NCI-H526 treated with DMSO at 0.1 percent for 48 hours (cell line): ENCODE measurements at places on chromosomes 5 and 9.
A peak's percentile ranks its signal among the peaks of the same experiment; 100 is the strongest.

DNA sequence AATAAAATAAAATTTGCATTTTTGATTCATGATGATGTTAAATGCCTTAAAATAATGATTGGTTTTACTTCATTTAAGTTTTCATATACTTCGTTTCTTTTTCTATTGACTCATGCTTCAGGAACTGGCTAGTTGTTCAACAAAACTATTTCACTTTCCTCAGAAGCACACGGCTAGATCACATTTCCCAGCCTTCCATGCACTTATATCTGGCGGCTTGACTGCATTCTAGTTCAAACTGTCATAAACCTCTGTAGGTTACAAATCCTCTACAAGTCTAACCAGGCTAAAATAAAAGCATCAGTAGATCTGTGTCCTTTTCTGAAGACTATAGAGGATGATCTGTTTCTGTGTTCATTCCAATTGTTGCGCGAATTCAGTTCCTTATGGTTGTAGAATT, 46.3 kb upstream of the CNTLN start:
- no peak for DNase-seq

DNA sequence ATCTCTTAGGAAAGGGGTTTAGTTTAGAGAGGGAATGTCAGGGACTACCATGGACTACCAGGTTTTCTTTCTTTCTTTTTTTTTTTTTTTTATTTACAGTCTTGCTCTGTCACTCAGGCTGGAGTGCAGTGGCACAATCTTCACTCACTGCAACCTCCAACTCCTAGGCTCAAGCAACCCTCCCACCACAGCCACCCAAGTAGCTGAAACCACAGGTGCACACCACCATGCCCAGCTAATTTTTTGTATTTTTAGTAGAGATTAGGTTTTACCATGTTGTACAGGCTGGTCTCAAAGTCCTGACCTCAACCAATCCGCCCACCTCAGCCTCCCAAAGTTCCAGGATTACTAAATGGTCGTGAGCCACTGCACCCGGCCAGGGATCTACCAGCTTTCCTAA, 572.7 kb downstream of the CAAP1 start:
- no peak for DNase-seq

DNA sequence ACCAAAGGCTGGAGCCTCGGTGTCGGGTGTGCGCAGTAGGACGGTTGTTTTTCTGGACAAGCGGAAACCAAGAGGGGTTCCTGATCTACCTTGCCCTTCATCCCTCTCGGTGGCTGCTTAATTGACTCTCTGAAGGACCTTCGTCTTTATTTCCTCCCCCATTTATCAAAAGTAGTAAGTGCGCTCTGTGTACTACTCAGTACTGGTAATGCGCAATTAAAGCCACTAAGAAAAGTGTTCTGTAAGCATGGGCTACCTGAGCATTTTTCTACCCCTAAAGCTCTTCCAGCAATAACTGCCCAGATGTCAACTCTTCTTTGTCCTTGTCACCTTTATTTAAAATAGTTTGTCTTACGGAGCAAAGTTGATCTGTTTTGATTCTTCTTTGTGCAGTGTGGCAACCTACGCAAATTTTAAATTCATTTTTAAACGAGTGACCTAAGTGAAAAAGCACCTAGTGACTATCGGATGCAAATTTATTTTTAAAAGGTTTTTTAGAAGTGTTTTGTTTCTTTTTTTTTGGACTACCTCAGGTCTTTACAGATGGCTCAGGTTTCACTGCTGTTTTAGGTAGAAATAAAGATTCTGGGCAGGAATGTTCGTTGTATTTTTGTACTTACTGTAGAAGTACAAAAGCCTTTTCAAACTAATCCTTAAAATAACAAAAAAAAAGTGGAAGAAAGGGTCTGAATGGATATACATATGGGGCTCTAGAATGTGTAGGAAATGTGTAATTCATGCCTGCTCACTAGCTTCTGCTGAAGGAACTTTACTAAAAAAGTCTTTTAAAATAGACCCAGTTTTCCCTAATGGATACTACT, 2.0 kb downstream of the JMY start:
- peak; percentile 37 for DNase-seq

DNA sequence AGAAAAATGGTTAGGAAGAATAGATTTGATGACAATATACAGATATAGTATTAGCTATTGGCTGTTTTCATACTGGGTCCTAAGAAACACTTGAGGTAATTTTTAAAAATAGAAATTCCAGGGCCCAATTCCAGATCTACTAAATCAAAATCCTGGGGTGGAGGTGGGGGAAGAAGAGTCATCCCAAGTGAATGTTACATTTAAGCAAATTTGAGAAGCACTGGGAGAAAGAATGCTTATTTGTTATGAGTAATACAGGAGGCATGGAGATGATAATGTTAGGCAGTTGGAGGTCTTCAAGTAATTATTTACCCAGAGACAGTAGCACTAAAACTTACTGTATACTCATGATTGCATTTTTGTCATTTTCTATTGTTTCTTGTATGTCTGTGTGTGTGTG, 93.0 kb upstream of the DAB2 start:
- DNase-seq: no peak

- DNase-seq: no peak
Measured at GRCh38 chr5:66415208-66415607, 181.0 kb upstream of the MAST4 start.

DNA sequence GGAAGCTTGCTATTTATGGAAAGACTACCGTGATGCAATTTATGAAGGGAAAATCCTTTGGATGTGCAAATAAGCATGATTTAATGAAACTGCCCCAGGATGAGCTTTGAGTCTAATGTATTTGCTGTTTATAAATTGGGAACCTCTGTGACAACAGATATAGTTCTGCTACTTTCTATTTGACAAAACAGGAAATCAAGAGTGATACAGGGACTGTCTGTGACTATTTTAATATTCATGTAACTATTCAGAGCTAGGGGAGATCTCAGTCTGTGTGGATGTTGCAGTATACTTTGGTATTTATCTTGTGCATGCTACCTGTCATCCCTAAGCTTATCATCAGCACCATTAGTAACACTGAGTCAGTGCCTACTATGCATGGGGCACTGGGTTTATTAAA, 132.1 kb downstream of the PDZD2 start:
- no peak for DNase-seq

GRCh38 chr5:96439477-96440184, 6.6 kb upstream of the PCSK1 start:
- DNase-seq: no peak

GRCh38 chr9:91547081-91547480, 123.4 kb upstream of the NFIL3 start:
- DNase-seq: no peak

DNA sequence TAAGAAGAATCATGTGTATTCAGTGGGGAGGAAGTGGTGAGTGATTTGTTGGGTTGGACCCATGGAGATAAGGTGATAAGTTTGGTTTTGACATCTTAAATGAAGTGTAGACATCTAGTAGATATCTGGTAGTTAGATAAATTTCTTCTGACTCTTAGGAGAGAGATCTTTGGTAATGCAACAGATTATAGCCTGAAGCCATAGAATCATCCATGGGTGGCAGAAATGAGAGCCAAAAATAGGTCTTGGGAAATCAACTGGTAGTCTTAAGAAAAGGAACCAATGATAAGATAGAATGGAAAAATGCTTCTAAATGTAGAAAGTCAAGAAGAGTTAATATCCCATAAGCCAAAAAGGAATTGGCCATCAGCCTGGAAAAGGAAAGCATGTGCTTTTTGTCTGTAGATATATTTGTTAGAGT, 532.7 kb upstream of the GRAMD2B start:
- DNase-seq: no peak

GRCh38 chr9:116497095-116497890, 189.8 kb upstream of the TRIM32 start:
- DNase-seq: no peak

GRCh38 chr9:84652496-84653120, 16.9 kb upstream of the NTRK2 start:
- DNase-seq: no peak

DNA sequence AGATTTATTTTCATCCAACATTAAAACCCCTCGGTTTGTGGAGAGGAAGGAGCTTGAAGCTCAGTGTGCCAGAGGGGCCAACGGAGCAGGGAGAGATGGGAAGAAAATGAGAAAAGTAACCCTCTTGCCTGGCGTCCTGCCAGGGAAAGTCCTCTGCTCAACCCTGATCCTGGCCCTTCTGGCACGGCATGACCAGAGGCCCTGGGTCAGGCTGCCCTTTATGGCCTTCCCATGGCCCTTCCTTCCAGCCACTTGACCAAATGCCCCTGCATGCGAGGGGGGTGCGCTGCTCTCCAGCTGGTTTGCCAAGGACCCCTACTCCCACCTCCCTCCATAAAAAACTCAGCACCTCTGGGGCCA, 43.8 kb downstream of the SPRY4 start:
- no peak for DNase-seq

DNA sequence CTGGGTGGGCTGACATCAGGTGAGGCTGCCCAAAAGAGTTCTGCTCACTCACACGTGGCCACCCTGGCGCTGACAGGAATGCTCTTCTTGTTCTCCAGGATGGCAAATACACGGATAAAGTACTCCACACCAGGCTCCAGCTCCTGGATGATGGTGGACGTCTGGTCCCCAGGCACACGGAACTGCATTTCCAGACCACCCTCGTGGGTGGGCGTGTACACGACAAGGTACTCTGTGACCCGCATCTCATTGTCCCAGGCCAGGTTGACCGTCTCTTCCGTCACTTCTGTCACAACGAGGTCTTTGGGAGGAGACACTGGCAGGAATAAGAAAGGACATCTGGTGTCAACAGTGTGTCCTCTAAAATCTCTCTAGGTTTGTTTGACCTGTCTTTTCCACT, 33.8 kb downstream of the TNC start:
- no peak for DNase-seq

- no peak for DNase-seq
Measured at GRCh38 chr5:141504216-141504615, 15.3 kb downstream of the PCDHGC5 start.

DNA sequence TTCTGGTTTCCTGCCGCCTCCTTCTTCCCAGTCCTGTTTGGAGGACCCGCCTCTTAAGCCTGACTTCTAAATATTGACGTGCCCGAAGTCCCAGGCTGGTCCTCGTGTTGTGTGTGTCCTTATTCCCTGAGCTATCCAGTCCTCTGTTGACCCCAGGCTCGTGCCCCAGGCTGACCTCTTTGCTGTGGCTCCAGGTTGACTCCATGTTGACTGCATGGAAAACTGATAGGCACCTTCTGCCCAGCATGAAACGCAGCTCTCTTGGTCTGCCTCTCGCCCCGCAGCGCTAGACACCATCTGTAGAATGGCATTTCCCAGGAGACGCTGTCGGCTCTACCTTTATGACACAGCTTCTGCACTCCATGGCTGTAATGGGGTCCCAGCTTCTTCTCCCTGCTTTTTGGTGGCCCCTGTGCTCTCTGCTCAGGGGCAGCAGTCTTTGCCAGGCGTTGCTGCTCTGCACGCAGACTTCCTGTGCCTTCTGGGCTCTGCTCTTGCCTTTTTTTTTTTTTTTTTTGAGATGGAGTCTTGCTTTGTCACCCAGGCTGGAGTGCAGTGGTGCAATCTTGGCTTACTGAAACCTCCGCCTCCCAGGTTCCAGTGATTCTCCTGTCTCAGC, 28.4 kb downstream of the EHMT1 start:
- DNase-seq: no peak

GRCh38 chr5:33968211-33969005, 16.1 kb downstream of the SLC45A2 start:
- no peak for DNase-seq

DNA sequence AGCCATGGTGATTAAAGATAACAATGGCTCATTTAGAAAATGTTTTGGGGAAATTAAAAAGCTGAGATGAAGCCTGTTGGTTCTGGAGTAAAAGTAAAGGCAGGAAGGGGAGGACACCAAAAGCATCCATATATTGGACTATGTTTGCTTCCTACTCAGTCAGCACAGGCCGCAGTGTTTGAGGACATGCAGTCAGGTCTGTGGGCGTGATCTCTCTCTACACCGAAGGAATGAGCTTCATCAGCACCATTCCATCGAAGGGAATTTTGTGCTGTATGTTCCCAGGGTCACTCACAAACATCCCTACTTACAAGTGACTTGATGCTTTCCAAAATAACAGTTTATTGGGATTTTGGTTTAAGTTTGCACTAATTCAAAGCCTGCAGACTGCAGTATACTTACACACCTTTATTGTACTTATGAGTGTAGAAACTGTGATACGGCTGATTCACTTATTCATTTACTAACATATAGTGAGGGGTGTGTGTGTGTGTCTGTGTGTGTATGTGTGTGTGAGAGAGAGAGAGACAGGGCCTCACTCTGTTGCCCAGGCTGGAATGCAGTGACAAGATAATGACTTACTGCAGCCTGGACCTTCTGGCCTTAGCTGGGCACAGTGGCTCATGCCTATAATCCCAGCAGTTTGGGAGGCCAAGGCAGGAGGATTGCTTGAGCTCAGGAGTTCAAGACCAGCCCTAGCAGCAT, 13.4 kb upstream of the CDK5RAP2 start:
- DNase-seq: no peak

GRCh38 chr5:179802207-179802883, 4.3 kb downstream of the MGAT4B start:
- DNase-seq: no peak

GRCh38 chr9:107188376-107188775, 94.7 kb upstream of the RAD23B start:
- no peak for DNase-seq

GRCh38 chr5:114458726-114459125, 96.9 kb downstream of the KCNN2 start:
- DNase-seq: no peak

GRCh38 chr5:1374679-1375055, 29.8 kb upstream of the CLPTM1L start:
- DNase-seq: no peak

DNA sequence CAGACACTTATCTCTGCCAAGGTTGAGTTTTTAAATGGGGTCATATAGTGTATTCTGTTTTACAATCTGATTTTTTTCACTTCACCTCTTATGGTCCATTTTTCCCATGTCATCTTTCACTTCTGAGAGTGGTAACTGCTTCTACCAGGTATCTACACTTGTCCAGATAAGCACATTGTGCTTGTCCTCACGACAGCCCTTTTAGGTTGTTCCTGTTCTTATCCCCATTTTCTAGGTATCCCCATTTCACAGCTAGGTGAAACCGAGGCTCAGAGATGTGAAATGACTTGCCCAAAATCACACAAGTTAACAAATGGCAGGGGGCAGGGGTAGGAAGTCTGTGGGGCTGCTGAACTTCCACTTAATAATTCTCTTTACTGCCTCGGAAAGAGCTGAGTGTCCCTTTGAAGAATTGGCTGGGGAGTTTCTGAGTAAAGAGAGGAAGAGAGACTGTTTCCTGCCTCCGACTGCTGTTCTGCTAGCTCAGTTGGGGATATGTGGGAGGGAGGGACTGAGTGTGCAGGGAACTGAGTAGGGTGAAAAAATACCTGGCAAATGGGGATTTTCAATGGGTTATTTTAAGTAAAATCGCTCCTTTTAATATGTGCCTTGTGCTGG, 255.4 kb downstream of the GRIA1 start:
- no peak for DNase-seq

DNA sequence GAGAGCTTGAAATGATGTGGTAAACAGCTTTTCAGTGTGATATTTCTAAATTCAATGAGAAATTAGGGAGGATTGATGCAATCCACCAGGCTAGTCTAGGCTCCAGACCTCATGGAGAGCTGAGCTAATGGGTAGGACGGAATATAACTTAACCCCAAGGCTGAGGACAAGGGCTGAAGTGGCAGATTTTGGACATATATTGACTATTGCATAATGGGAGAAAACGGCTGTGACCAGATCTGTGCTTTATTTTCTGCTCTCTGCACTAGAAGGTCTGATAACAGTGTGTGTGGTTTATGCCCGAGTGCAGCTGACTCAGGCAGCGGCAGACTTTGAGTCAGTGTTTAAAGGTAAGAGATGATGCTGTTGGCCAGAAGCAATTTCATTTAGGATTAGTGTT, 70.6 kb downstream of the ACTBL2 start:
- DNase-seq: no peak
